ENCODE measurements at places on chromosomes 4 and X. TPM values are rescaled to one million over a fixed set of nuclear protein-coding genes. Genes with fewer than 3 reads are reported as not detected.

- DNase-seq = no peak
Observed at GRCh38 chr4:26907731-26908599, 47.3 kb downstream of the STIM2 start.

DNA sequence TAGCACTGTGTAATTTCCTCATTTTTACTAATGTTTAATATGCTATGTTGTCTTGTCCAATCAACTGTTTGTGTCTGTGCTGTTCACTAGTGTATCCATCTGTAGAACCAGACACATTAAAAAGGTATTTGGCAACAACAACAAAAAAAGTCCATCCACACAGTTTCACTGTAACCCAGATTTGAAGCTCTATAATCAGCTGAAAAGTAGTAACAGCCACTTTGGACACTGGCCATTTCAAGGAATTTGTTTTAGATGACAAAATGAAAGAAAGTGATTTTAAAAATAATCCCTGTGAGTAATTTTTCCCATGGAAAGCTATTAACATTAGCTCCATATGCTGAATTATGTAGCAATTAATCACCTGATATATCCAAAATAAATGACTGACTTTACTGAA lies 2.2 kb upstream of the FBXL5 start:
- no peak for DNase-seq

DNA sequence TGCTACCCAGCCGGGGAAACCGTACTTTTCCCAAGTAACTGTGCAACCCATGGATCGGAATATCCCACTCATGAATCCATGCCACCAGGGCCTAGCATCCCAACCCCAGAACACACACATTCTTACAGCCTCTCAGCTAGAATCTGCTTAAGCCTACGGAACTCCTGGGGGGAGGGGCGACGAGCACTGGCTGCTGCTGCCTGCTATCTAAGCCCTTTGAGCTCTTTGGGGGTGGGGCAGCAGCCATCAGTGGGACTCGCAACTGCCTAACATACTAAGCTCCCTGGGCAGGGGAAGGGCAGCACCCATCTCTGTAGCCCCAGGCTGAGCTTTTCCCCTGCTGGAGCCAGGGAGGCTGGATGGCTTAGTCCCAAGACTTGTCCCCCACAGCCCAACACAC lies 28.6 kb downstream of the NUDT10 start:
- DNase-seq = no peak

FAM133A gene
- total RNA-seq = 0.13 TPM

DNA sequence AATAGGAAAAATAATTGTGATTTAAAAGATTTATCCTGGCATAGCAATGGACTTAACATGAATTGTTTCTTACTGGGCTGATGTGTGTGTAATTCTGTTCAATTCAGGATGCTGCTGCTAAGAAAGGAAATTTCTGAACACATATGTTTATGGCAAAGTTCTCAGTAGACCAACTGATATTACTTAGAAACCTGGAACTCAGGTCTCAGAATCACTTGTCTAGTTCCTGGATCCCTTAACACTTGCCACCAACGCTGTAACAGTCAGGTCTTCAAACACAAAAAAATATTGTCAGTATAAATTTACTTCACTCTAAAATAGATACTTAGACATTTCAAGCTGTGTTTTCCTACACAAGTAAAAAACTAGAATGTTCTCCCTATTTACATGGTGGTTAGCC lies 5.5 kb downstream of the CASP3 start:
- DNase-seq = no peak
